ENCODE measurements at places on chromosomes 5 and 9. TPM values are rescaled to one million over a fixed set of nuclear protein-coding genes. Genes with fewer than 3 reads are reported as not detected.

DNA sequence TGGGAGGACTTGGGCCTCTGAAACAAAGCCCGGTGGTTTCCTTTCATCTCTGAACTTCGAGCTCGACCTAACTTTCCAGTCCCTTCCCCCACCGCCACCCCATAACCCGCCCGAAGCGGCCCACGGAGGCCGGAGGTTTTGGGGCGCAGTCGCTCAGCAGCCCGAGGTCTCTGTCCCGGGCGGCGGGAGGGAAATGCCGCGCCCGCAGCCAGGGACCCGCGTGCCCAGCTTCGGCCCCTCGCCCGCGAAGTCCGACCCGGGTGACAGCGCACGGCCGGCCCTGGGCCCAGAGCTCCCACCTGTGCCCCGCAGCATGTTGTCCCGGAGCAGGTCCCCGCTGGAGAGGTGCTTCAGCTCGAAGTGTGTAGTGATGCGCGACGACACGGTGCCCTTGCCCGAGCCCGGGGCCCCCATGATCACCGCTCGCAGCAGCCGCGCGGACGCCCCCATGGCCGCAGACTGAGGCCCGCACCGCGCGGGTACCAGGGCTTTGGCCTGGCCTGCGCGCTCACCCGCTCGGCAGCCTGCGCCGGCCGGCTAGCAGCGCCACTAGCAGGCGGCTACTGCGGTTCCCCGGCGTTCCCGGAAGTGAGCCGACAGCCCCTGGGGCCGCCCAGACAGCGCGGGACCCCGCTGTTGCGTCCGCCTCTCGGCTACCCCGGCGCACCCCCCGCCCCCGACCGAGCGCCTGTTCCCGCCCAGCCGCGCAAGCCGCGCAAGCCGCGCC is at the start of gene AK3:
TSS of gene AK3 (minus strand) at position 565 of the 727 bp plus-strand sequence. CDS start at position 450, 115 bp downstream.
- peak; percentile 85 for DNase-seq

DNA sequence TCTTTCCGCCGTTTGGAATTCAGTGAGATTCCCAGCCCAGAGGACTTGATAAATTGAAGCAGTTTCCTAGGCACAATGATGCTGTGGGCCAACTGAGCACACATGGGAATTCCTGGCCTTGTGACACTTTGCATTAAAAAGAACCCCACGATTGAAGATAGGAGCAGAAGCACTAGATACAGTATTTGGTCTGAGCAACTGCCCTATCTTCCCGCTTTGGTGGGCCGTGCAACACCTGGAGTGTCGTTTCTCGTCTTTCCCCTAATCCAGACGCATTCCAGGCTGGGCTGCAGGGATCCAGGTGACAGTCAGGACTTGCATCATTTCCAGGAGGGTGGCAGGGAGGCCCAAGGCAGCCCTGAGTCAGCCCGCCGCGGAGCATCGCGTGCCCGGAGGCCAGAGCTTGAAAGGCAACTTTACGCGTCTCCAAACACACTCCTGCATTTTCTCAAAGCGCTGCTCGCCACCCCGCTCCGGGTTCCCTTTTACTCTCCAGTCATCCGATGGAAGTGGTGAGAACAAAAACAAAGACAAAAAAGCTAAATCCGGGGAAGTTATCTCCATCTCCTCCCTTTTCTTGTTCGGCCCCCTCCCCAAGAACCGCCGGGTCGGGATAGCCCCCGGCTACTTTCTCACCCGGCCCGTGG is 753 bp upstream of the STC2 start:
- no peak for DNase-seq

DNA sequence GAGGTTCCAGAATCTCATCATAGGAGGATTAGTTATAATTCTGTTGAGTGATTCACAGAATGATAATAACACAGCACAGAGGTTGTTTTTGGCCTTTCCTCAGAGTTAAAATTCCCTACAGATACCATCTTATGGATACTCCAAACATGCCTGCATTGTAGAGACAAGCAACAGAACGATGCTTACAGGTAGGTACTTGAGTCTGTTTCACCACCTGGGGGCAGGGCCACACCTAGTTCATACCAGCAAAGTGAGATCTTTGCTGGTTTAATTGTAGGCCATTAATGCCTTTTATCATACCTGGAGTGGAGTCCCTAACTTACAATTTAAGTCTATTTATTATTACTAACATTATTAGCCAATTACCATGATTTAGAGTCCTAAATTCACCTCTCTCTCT is 416.5 kb upstream of the TLE4 start:
- no peak for DNase-seq

DNA sequence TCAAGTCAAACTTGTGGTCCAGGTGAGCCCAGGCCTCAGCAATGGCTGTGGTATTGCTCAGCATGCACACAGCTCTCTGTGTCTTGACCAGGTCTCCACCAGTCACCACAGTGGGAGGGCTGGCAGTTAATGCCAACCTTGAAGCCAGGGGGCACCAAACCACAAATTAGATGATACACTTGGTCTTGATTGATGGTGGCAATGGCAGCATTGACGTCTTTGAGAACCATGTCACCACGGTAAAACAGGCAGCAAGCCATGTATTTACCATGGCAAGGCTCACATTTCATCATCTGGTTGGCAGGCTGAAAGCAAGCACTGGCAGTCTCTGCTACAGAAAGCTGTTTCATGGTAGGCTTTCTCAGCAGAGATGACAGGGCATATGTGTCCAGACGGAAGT is 40.0 kb downstream of the NIM1K start:
- DNase-seq: no peak

- no peak for DNase-seq
These were observed 103.5 kb upstream of the EQTN start for GRCh38 chr9:27400334-27400880.

- no peak for DNase-seq
These were observed 46.0 kb downstream of the RAPGEF1 start for GRCh38 chr9:131693651-131694597.

GRCh38 chr5:32578363-32578762 is 7.0 kb upstream of the SUB1 start:
- DNase-seq: no peak

Gene GPX8
- total RNA-seq: 49.6 TPM

DNA sequence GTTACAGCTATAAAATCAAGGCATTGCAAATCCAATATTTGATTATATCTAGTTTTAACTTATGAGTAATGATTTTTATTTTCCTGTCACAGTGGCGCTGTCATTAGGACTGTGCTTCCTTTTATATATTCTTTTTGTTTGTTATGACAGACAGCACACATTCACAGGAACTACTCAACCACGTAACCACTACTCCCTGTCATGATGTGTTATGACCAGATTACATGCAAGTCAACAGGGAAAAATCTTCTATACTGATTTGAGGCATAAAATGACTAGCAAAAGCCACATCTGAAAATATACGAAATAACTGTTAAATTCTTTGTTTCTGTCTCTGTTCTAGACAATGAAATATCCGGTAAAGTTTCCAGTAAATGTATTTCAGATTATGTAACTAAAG is 25.4 kb downstream of the SREK1 start:
- no peak for DNase-seq

GRCh38 chr5:152527358-152528052 is 122.4 kb upstream of the NMUR2 start:
- no peak for DNase-seq

- no peak for DNase-seq
These were observed 9.6 kb downstream of the ZNF608 start for GRCh38 chr5:124736805-124737188.

DNA sequence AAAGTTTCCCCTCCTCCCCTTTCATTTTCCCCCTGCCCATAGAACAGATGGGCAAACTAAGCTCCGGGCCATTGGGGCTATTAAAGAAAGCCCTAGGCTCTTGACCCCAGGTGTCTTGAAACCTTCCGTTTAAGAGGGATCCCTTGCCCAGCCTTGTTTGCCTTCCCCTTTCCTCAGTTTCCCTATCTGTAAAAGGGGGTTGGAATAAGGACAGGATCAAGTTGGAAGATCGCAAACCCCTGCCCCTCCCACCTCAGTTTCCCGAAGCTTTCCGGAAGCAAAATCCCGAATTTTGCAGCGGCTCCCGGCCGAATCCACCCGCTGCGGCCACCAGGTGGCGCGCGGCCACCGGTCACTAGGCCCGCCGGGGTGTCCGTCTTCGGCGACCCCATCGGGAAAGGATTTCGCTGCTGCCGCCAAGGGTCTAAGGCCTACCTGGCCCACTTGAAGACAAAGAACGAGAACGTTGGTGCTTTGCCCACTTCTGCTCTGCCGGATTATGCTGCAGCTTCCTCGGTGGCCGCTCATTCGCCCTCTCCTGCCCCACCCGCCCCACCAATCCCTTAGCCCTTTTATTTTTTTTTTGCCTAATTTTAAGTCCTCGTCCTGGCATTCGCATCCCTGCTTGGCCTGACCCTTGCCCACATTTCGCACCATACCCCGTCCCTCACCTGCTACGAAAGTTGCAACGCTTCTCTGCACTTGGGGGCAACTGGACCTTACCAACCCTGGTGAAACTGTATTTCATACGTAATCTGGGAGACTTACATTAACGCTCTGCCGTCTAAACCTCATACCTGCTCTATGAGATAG is 962 bp upstream of the NR6A1 start:
- peak; percentile 83 for DNase-seq

DNA sequence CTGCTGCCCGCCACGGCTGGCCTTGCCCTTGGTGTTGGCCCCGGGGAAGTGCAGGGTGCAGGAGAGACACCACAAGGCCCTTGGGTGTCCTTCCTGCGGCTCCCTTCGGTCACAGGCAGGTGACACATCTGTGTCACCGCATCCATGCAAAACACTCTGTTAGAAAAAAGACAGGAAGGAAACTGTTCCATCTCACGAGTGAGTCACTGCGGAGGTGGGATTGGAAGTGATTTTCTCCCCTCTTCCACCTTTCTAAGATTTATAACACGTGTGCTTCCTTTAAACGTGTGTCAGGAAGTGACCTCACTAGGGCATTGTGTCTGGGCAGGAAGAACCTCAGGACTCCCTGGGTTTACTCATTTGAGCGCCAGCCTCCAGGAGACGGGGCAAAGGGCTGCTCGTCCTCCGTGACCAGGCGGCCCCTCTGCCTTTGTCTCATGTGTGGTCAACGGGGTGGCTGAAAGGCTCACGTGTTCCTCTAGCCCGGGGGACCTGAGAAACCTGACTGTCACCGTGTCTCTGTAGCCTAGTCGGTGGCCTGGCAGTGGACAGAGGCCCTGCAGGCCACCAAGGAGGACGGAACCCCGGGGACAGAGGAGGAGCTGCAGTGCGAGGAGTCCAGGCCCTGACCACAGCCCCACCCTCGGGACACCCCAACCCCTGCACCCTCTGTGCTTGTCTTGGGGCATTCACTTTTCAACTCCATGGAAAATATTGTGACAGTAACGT is 4.9 kb upstream of the LCN1 start:
- DNase-seq: peak; percentile 49

Gene MVB12B
- 25.3 TPM for total RNA-seq

Gene IL9
- total RNA-seq: not detected

- DNase-seq: no peak
These were observed 119.4 kb downstream of the PDE8B start for GRCh38 chr5:77329664-77330430.

Gene DMRTA1
- 1.9 TPM for total RNA-seq

DNA sequence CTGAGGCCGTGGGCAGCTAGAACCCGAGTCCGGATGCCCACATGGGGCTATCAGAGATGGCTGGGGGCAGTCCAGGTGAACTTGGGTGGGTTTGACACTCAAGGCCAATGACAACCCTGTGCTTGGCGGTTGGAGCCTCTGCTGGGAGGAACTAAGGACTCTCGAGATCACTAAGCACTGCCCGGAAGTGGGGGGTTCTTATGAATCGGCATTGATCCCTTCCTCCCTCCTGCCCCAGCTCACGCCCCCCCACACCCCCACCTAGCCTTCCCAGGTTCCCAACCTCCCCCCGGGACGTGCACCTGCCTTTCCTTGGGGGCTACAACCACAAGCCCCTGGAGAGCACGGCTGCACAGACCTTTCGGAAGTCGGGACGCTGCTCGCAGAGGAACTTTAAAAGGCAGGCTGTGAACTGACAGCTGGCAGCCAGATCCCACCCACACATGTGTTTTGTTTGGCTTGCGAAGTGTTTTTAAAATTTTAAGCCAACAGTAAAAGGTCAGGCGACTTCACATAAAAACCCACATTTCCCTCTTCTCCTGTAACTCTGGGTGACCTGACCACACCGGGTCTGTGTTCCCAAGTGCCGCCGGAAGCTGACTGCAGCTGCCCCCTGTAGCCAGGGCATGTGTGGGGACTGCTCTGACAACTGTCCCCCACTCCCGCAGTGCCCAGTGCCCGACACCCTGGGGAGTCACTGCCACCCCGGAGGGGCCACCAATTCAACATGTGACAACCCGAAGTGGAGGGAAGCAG is 5.1 kb upstream of the RALGDS start:
- no peak for DNase-seq

Gene FAM151B
- 4.6 TPM for total RNA-seq

Gene FOXD4L5
- total RNA-seq: not detected

GRCh38 chr5:174636094-174636493 is 88.3 kb upstream of the MSX2 start:
- no peak for DNase-seq

DNA sequence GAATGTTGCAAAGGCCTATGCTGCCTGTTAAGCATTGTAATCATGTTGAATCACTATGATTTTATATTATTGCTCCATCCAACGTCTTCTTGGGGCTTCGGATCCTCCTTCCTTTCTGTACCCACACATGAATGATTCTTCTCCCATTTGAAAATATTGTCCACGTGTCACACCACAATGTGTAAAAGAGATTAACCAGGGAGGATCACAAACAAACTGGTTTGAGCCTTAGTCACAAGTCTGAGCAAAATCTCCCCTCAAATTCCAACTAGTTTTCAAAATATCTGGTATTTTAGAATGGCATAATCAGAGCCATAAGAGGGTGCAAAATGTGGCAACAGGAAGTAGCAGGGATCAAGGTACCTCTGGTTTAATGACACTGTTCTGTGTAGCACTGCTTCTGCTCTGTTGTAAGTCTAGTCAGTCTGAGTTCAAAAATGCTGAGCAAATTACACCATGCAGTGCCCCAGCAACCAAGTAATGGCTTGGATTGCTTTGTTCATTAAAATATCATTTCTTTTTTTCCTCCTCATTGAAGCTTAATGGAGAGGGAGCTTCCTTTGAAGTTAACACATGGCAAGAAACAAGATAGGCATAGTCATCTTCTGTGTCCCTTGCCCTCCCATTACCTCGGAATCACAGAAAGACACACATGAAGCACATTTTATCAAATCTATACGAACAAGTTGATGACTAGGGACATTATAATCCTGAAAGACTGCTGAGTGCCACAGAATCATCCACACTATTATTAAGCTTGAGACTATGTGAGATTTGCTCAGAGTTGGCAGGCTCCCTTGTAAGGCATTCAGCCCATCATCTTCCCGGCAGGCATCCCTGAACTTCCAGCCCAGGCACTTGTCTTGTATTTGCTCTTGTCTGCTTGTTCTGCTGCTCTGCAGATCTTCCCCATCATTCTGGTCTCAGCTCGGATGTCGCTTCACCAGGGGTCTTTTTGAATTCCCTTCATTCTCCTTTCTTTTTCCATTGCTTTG is 102.0 kb upstream of the PRLR start:
- no peak for DNase-seq

DNA sequence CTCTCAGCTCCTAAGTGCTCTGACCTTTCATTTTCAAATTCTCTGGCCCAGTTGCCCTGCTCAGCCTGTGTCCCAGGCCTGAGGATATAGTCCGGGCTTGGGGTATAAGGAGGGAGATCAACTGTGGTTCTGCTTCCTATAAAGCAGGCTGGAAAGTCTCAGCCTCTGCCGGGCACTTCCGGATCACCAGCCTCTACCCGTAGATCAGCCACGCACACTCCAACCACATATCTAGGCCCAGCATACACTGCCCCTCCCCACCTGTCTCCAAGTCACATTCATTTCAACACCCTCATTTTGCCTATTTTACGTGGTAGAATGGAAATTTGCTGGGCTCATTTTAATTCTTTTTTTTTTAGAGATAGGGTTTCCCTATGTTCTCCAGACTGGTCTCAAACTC is 3.1 kb downstream of the ZER1 start:
- no peak for DNase-seq

Gene PDCD1LG2
- total RNA-seq: 4.2 TPM

Measured in left lung (tissue), 14 donors.